ENCODE measurements at places on chromosomes 7 and 10.

- DNase-seq = no peak
These were observed 1.5 kb downstream of the SLC25A13 start for GRCh38 chr7:96320442-96320841.

- no peak for DNase-seq
These were observed 254.6 kb downstream of the OTUD1 start for GRCh38 chr10:23693501-23693901.

GRCh38 chr7:144050093-144050492, 1.3 kb downstream of the OR2A5 start:
- no peak for DNase-seq

GRCh38 chr7:138890499-138891445, 90.4 kb downstream of the KIAA1549 start:
- DNase-seq = no peak

- no peak for DNase-seq
These were observed 26.6 kb upstream of the ASCC1 start for GRCh38 chr10:72242675-72243074.

DNA sequence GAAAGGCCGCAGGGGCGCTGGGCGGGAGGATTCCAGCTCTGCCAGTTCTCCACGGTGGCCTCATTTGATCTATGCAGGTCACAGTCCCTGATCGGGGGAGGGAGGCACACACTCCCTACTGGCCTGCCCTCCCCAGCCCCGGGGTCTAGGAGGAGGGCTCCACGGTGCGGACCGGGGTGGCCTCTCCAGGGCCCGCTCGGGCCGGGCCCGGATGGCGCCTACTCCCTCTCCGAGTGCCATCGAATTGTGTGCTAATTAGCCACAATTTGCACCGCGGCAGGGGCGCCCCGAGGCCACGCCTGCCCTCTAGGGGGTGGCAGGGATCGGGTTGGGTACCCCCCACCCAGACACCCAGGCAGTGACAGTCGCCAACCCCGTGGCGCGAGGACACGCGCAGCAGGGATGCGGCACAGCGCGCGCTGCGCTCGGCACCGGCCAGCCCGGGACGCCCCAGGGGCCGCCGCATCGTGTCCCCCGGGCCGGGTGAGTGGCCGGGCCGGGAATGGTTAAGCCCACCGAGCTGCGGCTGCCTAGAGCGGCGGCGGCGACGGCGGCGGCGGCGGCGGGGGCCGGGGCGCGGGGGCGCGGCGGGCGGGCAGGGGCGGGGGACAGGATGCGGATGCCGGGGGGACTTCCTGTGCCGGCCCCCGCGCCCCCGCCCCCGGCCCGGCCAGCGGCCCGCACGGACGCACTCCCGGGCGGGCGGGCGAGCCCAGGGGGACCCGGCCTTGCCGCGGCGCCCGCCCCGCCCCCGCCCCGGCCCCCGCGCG, at the start of gene ZNF853:
Gene ZNF853, plus strand, starts transcription at position 658 of the 770 bp plus-strand sequence. CDS start 565 bp downstream, outside the sequence.
- DNase-seq = no peak

DNA sequence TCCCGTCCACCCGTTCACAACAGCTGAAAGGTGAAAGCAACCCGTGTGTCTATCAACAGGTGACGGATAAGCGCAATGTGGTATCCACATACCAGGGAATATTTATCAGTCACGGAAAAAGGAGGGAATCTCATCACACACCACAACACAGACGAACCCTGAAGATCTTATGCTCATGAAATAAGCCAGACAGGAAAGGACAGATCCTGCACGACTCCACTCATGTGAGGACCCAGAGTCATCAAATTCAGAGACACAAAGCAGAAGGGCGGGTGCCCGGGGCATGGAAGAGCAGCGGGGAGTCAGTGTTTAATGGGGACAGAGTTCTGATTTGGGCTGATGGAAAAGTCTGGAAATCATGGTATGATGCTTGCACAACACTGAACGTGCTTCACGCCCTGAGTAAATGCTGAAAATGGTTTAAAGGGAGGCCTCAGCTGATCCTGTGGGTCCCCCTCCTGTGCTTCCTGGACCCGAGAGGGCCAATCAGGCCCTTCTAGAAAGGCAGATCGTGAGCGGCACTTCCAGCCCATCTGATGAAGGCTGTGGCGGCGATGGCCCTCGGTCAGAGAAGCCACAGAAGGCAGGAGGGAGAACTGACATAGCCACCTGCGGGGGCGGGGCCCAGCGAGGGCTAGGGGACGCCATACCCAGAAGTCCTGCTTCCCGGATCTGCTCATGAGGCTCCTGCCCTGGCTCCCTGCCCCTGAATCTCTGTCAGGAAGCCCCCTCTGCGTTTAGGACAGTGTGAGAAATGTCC, 19.1 kb downstream of the WDR86 start:
- no peak for DNase-seq

DNA sequence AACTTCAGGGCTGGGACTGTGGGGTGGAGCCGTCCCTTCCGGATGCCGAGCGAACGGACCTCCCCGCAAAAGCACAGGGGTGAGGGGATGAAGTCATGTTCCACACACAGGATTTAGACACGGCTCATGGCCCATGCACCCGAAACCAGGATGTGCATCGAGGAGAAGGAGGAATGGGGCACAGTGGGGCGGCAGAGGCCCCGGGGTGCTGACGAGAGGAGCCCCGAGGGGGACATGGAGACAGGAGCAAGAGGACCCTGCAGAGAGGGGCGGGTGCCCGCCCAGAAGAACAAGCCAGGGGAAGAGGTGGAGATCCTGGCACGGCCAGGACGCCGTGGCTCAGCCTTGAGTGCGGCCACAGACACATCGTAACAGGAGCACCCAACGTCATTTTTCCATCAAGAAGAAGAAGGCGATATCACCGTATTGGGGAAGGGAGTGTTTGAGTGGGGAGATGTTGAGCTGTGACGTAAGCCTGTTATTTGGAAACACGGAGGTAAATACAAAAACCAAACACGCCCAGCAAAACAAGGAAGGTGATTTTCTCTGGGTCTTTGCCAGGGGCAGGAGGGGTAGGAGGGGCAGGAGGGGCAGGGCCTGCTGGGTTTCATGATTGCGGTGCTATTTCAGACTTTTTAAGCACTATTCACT, 25.3 kb upstream of the FOXL3 start:
- no peak for DNase-seq
